Stimulated activated CD4-positive, alpha-beta T cell treated with anti-CD3 and anti-CD28 coated beads, Interleukin-15, amount 100 ng/mL, for 1 hour (primary cell): ENCODE measurements at places on chromosomes 6 and 20.

DNA sequence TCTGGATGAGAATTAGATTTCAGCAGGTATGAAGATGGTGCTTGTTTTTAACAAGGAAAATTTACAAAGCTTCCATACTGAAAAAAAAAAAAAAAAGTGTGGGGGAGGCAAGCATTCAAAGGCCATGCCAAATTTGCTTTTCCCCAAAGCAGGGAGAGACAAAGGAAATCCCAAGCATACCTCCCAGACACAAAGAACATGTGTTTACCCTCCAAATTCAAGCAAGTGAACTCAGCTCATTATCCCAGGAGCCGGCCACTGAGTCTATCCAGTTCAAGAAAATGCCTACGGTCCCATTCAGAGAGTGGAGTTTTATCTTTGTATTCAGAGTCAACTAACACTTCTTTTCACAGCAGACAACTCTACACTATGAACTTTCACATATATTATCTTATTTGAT, 102.7 kb upstream of the ID4 start:
- no peak for DNase-seq

DNA sequence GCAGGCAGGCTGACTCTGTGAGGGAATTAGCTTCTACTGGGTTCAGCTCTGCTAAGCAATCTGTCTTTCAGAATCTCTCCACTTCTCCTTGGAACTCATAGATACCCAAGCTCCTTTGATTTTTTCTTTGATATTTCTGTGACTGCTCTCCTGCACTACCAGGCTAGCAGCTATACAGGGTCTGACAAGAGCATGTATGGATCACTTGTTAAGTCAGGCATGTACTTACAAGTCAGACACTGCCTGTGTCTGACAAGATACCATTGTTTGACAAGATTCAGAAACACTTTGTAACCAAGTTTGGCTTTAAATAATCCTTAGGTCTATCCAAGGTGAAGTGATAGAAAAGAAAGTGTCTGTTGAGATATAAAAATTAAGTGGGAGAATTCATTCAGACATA, 79.5 kb downstream of the SESN1 start:
- DNase-seq, result no peak

- DNase-seq, result no peak
Observed at GRCh38 chr6:84635081-84635761, 129.2 kb downstream of the TBX18 start.

- no peak for DNase-seq
Observed at GRCh38 chr6:63802606-63803206, 167.1 kb downstream of the PHF3 start.

GRCh38 chr6:135163440-135163738, 17.7 kb upstream of the MYB start:
- DNase-seq, result peak; percentile 11
